Chondrocyte (in vitro differentiated cells): ENCODE measurements at places on chromosomes 6 and 20.

GRCh38 chr20:6956574-6956973 lies 189.1 kb downstream of the BMP2 start:
- peaks cover 1% of the 10 kb centered on the region for H3K36me3 ChIP-seq
- no peaks in the 10 kb centered on the region for H3K4me1 ChIP-seq
- no peaks in the 10 kb centered on the region for H3K27me3 ChIP-seq
- H3K27ac ChIP-seq, result no peak overlapping the region
- DNase-seq, result no peak

DNA sequence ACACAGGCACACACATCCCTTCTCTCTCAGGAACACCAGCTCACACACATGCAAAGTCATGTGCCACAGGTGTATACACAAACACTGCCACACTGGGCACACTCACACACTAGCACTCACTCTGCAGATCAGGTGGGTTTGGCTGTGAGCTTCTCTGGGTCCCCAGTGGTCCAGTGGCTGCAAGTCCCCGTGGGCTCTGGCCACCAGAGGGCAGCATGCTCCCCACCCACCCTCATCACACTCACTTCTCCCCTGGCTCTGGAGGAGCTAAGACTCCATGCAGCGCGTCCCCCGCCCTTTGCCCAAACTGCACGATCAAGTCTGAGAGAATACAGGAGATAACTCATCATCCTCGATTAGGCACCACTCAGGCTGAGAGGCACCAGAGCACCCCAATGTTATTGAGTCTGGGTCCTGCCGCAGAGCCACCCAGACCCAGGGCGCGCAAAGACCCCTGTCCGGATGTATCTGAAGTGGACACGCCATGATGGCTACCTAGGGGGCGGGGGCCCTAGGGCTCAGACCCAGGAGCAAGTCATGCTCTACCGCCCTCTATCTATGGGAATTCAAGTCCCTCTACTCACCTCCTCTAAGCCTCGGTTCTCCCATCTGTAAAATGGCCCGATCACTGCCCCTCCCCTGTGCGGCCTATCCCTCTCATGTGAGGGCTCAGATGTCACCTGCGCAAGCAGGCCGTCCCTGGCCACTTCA lies 90.5 kb downstream of the GRM4 start:
- peaks cover 8% of the 10 kb centered on the region for H3K4me1 ChIP-seq
- H3K4me3 ChIP-seq, result no peak overlapping the region
- no peaks in the 10 kb centered on the region for H3K36me3 ChIP-seq

DNA sequence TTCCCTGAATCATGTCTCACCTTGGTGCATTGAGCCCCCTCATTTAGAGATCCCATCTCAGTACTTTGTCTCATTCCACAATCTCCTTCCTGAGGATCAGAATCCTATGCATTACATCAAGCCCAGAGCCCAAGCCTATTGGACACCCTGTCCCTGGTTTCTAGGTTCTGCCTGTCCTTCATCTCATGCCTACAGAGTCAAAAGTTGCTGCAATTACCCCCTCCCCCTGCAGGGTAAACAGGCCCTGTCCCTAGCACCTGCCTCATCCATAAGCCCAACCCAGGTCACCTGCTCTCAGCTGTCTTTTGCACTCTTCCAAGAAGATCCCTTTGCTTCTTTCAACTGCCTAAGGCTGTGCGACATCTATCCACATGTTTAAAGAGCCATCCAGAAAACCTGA lies 93.9 kb downstream of the SPTLC3 start:
- H3K4me3 ChIP-seq, result no peak overlapping the region
- H3K36me3 ChIP-seq, result no peaks in the 10 kb centered on the region
- no peak overlapping the region for H3K27ac ChIP-seq
- no peaks in the 10 kb centered on the region for H3K27me3 ChIP-seq

- no peaks in the 10 kb centered on the region for H3K4me1 ChIP-seq
- H3K4me3 ChIP-seq, result no peak overlapping the region
- DNase-seq, result no peak
- H3K27ac ChIP-seq, result no peak overlapping the region
These were observed 668.2 kb downstream of the DHX35 start for GRCh38 chr20:39630215-39630908.

- H3K4me1 ChIP-seq, result no peaks in the 10 kb centered on the region
- no peak overlapping the region for H3K4me3 ChIP-seq
- no peak for DNase-seq
- H3K36me3 ChIP-seq, result no peaks in the 10 kb centered on the region
- no peak overlapping the region for H3K27ac ChIP-seq
- no peaks in the 10 kb centered on the region for H3K27me3 ChIP-seq
These were observed 16.7 kb downstream of the ANKRD66 start for GRCh38 chr6:46763466-46763865.
